ENCODE measurements at places on chromosomes 12 and 14.

DNA sequence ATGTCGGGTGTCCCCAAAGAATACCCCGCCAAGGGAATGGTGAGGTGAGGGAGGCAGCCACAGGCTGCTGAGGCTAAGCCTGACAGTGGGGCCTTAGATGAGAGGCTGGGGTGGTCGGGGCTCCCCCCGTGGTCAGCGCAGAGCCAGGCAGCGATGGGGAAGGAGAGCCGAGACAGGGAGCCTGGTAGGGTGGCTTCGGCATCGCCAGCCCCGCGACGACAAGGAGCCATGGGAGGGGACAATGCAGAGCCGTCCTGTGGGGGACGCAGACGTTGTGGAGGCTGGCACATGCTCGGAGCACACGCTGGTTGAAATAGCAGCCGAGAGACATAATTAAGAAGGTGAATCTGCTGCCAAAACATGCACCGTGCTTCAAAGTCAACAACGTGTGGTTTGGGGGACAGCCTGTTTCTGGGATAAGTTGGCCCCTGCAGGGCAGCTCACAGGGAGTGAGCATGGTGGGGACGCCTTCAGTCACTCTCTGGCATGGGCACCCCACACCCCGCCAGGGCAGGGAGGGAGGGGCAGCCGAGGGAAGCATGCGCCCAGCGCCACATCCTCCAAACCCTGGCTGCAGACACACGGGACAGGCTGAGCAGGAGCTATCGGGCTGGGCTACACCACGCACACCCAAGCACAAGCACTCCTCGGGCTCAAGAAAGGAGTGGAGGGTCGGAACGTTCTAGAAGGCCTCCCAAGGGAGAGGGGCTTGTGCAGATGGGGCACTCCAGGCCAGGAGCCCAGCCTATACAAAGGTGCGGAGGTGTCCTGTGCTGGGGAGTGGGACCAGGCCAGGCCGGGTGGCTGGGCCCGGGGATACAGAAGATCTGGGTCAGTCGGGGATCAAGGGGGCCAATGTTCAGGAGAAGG, 66.6 kb upstream of the C14orf180 start:
- no peak for DNase-seq

DNA sequence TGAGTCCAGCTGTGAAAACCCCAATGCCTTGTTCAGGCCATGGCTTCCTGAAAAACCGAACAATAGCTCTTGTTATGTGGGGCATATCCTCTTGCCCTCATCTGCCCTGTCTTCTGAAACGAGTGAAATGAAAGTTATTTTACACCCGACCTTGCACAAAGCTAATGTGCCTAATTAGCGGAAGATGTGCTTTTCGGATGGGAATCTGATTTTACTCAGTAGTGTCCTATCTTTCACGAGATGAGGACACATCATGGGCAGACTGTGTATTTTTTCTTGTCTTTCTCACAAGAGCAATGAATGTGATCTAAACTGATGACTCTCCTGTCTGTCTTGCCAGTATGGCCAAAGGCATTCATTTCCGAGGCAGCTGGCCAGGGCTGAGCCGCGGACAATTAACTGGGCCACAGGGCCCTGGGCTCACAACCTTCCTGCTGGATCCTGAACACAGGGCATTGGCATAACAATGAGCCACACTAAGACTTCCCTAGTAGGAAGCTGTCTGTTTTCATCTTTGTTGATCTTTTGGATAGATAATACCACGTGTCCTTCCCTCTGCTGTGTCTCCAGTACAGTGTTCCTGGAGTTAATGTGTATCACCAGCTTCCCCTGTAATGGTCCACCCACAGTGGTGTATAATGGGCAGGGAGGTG, 86.0 kb upstream of the HIF1A start:
- DNase-seq: no peak

GRCh38 chr12:12915656-12916055, 24.3 kb downstream of the GPRC5A start:
- no peak for DNase-seq

DNA sequence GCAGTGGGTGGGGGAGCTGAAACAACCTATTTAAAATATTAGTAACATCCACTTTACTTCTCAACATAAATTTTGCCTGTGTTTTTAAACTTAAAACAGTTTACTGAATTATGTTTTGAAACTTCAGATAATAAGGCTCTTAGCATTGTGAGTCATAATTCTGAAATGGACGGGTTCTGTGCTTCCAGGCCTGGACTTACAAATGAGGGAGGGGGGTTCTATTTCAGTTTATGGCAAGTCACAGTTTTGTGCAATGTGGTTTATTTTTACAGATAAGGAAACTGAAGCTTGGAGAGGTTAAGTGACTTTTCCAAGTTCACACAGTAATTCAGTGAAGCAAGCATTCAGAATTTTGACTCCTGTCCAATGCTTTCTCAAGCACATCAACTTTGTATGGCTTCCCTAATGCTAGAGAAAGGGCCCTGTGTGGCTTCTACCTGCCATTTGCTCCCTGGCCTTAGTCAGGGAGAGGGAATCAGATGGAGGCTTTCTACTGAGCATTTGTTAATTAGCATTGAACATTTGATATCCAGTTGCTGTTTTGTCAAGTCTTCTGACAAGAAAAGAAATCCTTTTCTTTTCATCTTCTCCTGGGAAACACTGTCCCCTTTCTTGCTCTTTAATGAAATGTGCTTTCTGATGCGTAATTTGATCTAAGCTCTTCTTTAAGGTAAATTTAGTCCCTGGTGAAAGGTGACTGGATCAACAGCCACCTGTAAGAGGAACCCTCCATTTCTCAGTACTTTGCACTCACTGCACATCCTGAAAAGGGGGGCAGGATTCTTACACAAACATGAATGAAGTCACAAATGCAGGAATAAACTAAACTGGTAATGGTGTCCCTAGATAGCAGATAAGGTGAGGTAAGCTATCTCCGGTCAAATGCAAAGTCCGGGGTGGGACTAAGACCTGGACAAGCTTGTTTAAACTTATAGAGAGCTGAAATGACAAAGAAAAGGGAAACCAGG, 2.5 kb upstream of the SALL2 start:
- no peak for DNase-seq

- DNase-seq: no peak
Measured at GRCh38 chr12:49621651-49622500, 1.5 kb upstream of the PRPF40B start.

- DNase-seq: no peak
Measured at GRCh38 chr12:4587108-4587507, 25.1 kb downstream of the DYRK4 start.

- DNase-seq: no peak
Measured at GRCh38 chr14:89672636-89673511, 255.8 kb upstream of the FOXN3 start.

- no peak for DNase-seq
Measured at GRCh38 chr14:22634233-22634900, 9.8 kb downstream of the OR6J1 start.

- DNase-seq: no peak
Measured at GRCh38 chr14:72308967-72309485, 376.8 kb downstream of the RGS6 start.

DNA sequence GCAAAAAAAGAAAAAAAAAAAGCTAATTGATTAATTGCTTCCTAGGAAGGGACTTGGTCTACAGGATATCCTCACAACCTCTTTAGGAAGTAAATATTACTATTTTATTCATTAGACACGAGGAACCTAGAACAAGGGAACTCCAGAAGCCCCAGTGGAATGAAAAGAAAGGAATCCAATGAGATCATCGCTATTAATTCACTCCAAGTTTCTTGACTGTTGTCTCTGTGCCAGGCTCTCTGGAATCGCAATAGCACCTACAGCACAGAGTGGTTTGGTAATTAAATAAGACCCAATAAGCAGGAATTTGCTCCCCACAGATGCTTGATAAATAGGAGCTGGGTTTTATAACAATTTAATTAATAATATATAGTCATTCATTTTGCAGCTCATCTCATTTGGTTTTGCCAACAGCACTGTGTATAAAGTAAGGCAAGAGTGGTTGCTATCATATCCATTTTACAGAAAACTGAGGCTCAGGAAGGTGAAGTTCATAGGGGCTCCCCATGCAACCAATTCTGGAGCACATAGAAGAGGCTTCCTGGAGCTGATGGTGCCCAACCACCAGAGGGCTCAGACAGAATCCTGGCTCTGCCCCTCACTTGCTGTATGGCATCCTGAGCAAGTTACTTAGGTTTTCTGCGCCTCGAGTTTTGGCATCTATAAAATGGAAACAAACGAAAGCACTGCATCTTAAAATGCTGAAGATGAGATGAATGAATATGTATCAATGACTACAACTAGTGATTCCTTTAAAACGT, 420.2 kb downstream of the MED13L start:
- DNase-seq: no peak

GRCh38 chr12:84305144-84305543, 607.5 kb downstream of the SLC6A15 start:
- no peak for DNase-seq

DNA sequence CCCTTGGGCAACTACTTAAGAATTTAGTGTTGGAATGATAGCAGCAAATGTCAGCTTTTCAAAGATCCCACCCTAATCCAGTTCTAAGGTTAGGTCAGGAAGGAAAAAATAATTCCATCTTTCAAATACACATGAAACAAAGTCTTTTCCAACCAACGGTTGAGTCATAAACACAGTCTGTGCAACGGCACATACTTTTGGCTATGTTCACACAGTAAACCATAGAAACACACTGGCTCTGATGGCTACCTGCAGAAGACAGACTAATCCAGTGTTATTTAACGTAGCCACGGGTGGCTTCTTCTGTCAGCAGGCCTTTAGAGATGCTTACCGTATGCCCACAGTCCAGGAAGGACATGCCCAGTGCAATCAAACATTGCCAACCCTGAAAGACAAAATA, 35.7 kb downstream of the HIGD1C start:
- DNase-seq: no peak

GRCh38 chr14:93527203-93527607, 96.5 kb downstream of the UNC79 start:
- DNase-seq: no peak

DNA sequence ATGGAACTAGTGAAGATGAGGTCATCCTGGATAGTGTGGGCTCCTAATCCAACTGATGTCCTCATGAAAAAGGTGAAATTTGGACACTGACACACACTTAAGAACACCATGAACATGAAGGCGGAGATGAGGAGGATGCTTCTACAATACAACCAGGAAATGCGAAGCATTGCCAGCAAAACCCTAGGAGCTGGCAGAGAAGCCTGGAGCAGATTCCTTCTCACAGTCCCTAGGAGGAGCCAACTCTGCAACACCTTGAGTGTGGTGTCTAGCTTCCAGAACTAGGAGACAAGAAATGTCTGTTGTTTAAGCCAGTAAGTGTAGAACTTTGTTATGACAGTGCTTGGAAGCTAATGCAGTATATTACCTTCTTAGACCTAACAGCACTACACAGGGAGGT, 191.9 kb upstream of the PWP1 start:
- no peak for DNase-seq

- DNase-seq: no peak
Measured at GRCh38 chr12:113006641-113007040, 28.3 kb downstream of the OAS2 start.

GRCh38 chr12:121252712-121253345, 42.9 kb downstream of the P2RX4 start:
- no peak for DNase-seq

DNA sequence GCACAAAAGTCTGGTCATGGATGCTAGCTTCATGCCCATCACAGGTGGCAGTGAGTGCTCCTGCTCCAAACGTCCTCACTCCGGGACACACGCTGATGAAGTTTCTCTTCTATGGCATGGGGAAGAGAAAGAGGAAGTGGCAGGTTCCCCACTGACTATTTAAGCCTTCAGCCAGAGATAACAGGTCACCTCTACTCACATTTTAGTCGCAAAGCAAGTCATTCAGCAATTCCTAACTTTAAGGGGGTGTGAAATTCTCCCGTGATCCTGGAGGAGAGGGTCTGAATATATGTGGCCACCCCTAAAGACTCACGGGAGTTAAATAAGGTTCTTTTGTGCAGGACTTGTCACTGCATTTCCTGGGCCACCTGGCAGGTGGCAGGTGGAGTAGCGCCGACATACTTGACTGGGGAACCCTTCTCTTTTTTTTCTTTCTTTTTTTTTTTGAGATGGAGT, 18.8 kb upstream of the RCOR1 start:
- DNase-seq: no peak

- DNase-seq: peak; percentile 55
Measured at GRCh38 chr12:41188841-41189394, 798 bp downstream of the PDZRN4 start.
